Thoracic aorta endothelial cell (primary cell): ENCODE measurements at places on chromosomes 11 and 22. TPM values are rescaled to one million over a fixed set of nuclear protein-coding genes. Genes with fewer than 3 reads are reported as not detected.

Gene NCR3LG1
- 25.0 and 38.1 TPM in 2 replicates for total RNA-seq

Gene GUCY1A2
- 0.79 and 5.1 TPM in 2 replicates for total RNA-seq

Gene POTEH
- not detected in 2 replicates for total RNA-seq

Gene LMF2
- 31.5 and 40.1 TPM in 2 replicates for total RNA-seq

Gene H19
- total RNA-seq = 0.13 TPM in 1 of 2 replicates, not detected in the other
